ENCODE measurements at places on chromosomes 3 and 15. TPM values are rescaled to one million over a fixed set of nuclear protein-coding genes. Genes with fewer than 3 reads are reported as not detected.

DNA sequence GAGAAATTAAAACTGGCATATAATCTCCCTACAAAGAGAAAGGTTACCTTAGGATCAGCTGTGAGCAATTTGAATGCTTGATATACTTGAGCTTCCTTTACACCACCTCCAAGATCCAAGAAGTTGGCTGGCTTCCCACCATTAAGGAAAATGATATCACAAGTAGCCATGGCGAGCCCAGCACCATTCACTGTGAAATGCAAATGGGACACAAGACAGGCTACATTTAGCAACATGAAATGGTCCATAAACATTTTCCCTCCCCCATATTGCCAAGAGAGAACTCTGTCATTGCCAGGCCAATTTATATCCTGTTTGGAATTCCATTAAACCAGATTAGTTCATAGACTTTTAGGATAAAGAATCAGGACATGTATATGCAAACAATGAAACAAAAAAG, 158.7 kb downstream of the SUCLG2 start:
- DNase-seq, result no peak

GRCh38 chr15:82537351-82537908, 2.8 kb downstream of the RPS17 start:
- no peak for DNase-seq

DNA sequence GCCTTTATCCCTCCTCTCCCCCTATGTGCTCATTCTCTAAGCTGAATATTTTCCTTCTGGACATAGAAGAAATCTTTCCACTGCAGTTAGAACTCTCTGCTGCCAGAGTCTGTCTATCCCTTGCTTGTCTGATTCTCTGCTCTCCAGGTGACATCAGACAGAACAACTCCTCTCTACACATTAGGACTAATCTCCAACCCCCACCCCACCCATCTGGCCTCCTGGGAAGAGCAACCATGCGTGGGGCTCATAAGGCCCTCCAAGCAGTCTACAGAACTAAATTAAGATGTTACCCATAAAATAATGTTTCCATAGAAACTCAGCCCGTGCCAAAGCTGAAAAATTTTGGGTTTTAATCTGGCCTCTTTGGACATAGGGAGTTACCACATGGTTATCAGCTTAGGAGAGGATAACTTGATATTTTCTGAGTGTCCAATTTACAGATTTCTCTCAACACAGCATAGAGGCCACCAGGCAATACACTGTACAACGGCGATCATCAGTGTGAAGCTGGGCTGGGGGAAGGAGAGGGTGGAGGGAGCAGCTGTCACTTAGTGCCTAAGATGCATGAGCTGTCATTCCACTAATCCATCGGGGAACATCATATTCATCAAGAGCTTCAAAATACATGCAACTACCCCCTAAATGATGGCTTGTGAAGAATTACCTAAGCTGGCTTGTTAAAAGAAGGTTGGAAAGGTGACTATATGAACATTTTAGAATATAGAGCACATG, 199.4 kb downstream of the CLSTN2 start:
- no peak for DNase-seq

DNA sequence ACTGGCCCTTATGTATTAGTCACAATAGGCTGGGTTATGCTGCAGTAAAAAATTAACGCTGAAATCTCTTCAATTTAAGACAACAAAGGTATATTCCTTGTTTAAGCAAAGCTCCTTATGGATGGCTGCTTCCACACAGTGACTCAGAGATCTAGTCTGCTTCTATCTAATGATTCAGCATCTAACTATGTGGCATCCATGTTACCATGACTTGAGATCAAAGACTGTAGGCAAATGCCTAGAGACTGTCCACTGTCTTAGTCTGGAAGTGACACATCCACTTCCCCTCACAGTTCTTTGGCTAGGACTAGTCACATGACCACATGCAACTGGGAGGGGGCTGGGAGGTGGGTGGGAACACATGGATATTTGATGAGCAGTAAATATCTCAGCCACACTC, 61.3 kb upstream of the PSMD6 start:
- no peak for DNase-seq

GRCh38 chr3:25457671-25458419, 29.8 kb downstream of the RARB start:
- no peak for DNase-seq

DNA sequence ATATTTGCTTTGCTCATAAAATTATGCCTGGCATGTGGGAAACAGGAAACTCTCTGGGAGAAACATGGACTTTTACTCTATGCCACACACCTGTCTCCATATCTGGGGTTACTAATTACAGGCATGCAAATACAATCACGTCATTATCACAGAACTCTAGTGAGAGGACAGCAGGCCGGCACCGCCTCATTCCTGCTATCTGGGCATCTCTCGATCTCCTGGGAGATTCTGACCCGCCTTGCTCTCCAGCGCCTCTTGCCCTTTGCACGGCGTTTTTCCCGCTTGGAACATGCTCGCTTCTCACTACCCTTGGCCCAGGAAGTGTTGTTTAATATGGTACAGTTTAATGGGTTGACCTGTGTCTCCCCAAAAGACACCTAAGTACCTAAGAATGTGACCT, 45.4 kb upstream of the PARL start:
- DNase-seq, result no peak

- no peak for DNase-seq
These were observed 89.9 kb upstream of the CHL1 start for GRCh38 chr3:106619-107018.

GRCh38 chr3:16907243-16907642, 22.5 kb downstream of the PLCL2 start:
- DNase-seq, result no peak

GRCh38 chr15:48596415-48596814, 49.1 kb downstream of the FBN1 start:
- no peak for DNase-seq

DNA sequence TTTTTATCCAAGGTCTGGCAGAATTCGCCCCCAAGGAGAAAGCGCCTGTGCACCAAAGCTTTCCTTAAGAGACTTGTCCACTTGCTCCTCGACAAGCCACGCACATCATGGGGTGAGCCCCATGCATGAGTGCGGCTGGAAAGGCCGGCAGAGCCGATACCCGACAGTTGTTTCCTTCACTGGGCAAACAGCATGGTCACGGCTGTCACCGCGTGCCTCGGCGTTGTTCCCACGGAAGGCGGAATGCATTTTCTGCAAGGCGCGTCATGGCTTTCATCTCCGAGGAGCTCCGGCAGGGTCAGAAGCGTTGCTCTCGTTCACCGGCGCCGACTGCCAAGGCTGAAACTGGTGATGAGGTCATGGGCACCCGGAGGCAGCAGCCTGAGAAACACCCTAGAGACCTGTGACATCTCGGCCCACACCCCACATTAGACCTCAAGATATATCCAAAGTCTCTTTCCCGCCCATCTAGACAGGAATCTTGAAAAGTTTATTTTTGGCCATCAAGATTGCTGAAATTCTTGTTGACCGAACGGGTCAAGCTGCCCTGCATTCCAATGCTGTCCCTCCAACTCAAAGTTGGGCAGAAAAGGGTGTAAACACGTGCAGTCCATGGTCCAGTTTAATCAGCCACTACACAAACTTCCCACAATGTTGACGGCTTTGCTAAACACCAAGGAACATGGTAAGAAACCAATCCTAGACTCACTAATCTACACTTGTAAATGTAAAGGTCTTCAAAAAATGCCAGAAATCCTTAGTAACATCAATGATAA, 604 bp upstream of the TJP1 start:
- no peak for DNase-seq

DNA sequence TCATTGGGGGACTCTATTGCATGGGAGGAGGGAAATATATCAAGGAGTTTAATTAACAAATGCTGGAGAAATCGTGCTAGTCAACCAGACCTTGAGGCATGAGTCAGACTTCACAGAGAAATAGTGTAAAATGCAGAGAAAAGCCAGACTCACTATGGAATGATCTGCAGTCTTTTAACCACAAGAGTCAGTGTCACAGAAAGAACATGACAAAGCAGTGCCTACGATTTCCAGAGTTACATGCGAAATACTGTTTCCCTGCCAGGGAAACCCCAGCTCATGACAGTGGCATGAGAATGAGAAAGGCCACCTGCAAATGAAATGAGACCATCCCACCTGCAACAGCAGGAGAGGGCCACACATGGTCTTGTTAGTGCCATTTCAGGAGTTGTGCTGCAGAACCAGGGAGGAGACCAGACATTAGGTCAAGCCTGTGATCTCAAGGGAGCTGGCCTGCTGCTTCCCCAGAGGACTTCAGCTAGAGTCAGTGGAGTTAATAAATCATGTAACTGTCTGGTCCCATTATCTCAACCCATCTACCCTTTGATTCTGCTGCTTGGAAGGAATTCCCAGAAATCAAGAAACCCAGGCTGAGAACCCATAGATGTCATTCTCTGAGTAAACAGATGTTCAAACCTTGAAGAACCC, 79.0 kb downstream of the ERC2 start:
- DNase-seq, result no peak

DNA sequence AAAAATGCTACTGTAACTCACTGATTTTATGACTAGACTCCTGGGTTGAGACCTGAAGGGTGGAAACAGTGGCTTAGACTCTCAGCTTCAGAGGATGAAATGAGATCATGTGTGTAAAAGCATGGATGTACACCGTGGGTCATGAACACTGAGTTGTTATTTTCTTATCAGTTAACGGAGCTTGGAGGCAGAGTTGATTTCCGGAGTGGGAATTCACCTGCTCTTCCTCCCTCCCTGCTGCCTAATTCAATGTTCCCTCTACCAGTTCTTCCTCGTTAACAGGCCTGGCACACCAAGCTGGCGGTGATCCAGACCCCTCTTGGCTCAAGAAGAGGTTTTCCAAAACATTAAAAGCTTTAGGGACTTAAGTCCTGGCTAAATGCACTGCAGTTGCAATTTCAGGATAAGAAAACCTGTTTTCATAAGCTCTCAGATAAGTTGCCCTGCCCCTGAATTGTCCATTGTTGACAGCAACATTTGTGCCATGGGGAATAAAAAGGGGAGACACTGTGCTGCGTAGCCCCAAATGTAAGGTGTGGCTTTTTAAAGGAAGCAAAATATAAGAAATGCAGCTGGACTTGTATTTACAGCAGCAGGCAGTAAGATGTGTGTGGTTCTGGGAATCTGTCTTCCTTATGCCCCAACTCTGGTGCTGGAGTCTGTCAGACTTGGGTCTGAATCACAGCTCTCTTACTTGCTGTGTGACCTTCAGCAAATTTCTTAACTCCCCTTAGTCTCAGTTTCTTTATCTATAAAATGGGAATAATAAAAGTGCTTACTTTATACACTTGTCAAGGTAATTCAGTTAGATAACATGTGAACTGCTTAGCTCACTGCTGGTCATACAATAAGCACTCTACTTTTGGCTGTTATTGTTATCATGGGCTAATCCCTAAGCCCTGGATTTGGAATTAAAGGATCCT, 9.9 kb downstream of the PDIA5 start:
- DNase-seq, result no peak

GRCh38 chr3:74531491-74531890, 83.0 kb downstream of the CNTN3 start:
- DNase-seq, result no peak

- DNase-seq, result no peak
These were observed 8.0 kb downstream of the USP13 start for GRCh38 chr3:179660872-179661271.

DNA sequence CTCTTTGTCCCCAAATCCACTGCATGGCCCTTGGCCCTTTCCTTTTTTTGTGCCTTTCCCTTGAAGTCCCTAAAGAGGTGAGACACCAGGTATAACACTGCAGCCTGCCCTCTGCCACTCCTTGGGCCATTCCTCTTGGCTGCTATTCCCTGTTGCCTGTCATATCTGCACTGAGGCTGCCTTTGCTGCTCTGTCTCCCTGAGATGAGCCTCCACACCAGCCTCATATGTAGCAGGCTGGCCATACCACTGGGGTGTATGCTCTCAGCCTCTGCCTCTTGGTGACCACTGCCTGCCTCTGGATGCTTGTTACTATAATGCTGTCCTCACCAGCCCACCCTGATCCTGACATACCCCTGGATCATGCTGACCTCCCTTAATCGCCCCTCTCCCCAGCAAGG, 252.0 kb downstream of the CLSTN2 start:
- DNase-seq, result no peak

DNA sequence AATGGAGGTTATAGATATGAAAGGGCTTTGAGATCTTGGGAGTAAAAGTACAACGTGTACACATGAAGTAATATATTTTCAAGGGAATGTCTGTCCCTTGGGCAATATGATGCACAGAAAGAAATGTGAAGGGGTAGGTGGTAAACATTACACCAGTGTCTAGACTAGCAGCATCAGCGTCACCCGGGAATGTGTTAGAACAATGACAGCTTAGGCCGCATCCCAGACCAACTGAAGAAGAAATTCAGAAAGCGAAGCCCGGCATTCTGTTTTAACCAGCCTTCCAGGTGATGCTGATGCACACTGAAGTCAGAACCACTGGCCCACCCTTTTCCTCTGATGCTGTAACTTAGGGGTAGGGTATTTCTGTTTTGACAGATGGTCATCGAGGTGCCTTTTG, 6.3 kb downstream of the INAFM2 start:
- DNase-seq, result no peak

DNA sequence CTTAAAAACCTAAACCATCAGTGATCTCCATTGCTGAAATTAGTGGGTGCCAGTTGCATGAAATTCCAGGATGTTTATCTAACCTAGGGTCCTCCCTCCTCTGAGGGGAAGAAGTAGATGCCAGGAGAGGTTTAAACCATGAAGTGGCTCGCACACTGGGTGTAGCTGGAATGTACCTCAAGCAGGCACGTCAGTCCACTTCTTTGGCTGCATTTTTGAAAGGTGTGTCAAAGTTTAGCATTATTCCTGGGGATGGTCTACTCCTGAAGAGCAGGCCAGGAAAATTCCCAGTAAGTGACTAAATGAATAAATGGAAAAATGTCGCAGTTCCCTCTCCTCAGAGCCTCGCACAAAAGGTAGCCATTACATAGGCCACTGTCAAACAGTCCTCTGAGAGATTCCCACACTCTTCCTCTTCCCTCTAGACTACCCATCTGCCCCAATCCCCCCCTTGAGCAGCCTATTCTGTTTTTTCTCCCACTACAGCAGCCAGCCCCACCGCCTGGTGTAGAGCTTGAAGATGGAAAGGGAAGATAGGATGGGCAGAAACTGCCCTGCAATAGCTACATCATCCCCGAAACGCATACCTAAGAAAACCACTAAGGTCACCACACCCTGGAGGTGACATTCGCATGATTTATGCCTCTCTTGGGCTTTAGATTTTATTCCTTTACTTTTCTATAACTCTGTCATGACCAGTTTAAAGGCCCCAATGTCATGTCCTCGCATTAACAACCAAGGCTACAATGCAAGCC, 655 bp upstream of the TMOD3 start:
- no peak for DNase-seq

CXCR6 gene
- total RNA-seq, result 0.25 TPM

MITF gene
- 0.23 TPM for total RNA-seq

MME gene
- total RNA-seq, result 0.91 TPM

PCOLCE2 gene
- total RNA-seq, result not detected

PPP1R14D gene
- not detected for total RNA-seq

BFSP2 gene
- total RNA-seq, result not detected

TRPC1 gene
- total RNA-seq, result 4.5 TPM

CNTN4 gene
- total RNA-seq, result not detected

SPTSSB gene
- total RNA-seq, result not detected

ALDH1A2 gene
- total RNA-seq, result not detected

TAGLN3 gene
- not detected for total RNA-seq

GLDN gene
- not detected for total RNA-seq

AP3B2 gene
- 1.7 TPM for total RNA-seq
